Stimulated activated CD4-positive, alpha-beta T cell treated with anti-CD3 and anti-CD28 coated beads, Interleukin-4, amount 100 ng/mL, for 4 hours (primary cell): ENCODE measurements at places on chromosomes 2 and 18.

- no peak for DNase-seq
These were observed 85.0 kb upstream of the SEC11C start for GRCh38 chr18:59054496-59055287.

- DNase-seq = no peak
These were observed 438.3 kb downstream of the ZNF521 start for GRCh38 chr18:24913507-24914170.

- DNase-seq = no peak
These were observed 19.1 kb upstream of the GCFC2 start for GRCh38 chr2:75729861-75730260.

- DNase-seq = no peak
These were observed 9.6 kb upstream of the LRP1B start for GRCh38 chr2:142140434-142140845.

DNA sequence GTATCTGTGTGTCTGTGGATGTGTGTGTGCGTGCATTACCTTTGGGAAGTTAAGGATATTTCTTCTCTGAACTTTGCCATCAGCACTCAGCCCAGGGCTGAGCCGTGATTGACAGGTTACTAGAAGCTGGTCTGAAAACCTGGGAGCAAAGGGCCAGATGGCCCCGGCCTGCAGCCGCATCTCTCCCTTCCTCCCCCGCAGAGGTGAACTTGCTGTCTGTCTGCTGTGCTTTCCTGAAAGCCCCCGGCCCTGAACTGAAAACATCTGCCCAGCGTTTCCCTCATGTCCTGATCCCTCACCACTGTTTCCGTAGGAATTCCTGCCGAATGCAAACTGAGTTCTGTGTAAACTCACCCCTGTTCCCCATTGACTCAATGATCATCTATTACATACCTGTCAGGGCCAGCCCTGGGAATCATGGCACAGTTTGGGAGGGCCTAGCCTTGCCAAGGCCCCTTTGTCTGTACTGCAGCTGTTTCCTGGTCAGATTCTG lies 45.8 kb downstream of the MYCN start:
- DNase-seq = no peak

GRCh38 chr2:148508878-148509287 lies 135.7 kb upstream of the EPC2 start:
- DNase-seq = no peak

DNA sequence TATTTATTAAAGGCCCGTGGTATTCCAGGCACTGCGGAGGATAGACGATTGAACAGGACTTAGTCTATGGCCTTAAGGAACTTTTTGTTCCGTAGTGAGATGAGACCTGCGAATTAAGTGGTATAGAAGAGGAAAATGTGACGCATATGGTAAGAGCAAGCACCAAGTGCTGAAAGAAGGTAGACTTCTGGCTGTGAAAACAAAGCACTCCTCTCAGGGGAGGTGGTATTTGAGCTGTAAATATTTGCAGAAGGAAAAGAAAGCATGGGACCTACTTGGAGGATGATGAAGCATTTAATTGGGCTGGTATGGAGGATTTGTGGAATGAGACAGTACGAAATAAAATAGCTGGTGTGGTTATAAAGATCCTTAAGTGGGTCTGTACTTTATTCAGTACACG lies 62.5 kb downstream of the GPR39 start:
- DNase-seq = no peak

GRCh38 chr18:9322744-9323143 lies 11.8 kb upstream of the TWSG1 start:
- no peak for DNase-seq

DNA sequence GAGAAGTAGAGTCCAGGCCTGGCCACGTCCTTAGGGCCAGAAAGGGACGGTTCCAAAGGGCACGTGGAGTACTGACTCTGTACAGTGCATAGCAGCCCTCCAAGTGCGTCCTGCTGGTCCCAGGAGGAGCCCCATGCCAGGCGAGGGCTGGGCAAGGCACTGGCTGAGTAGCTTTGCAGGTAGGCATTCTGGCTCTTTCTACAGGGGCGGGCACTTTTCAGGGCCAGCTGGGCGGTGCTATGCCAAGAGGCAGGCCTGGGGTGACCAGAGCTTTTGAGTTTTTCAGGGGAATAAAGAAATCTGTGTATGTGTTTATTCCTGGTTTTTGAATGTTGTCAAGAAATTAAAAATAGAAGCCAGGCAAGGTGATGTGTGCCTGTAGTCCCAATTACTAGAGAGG lies 15.4 kb upstream of the GLI2 start:
- DNase-seq = no peak

DNA sequence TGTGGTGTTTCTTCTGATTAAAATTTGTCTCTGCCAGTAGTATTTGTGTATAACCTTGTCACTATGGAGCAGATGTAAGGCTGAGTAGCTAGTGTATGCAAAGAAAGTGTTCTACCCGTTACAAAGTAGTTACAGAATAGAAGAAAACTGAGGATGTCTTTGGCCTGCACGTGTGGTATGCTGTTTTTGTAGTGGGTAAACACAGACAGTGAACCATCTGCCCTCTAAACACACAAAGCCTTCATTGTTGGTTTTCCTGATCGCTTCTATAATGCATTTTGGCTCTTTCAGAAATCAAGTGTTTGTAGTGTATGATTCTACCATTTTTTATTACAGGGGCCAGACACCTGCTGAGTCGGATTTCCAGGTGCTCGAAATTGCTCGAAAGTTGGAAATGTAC lies 61.5 kb downstream of the FARP2 start:
- DNase-seq = no peak

DNA sequence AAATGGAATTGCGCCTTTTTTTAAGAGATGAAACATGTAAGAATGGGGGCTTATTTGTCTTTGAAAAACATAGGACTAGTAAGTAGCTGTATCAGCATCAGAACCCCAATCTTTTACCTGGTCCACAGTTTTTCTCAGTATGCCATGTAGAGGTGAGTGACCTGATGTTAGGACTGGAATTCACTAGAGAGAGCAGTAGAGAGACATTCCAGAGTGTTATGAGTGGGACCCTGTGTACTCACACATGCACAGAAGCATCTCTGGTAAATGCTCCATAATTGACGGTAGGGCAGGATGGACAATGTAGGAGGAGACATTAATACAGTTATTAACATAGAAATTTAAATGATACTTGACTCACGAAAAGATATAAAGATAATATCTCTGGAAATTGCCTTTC lies 1.4 kb upstream of the GALNT13 start:
- DNase-seq = no peak

- no peak for DNase-seq
These were observed 482.7 kb downstream of the RIT2 start for GRCh38 chr18:42632801-42633200.

GRCh38 chr2:119253760-119254600 lies 30.3 kb downstream of the STEAP3 start:
- DNase-seq = no peak

- DNase-seq = no peak
These were observed 87.7 kb downstream of the BCL11A start for GRCh38 chr2:60465736-60466135.

GRCh38 chr2:237486819-237487448 lies at the start of gene MLPH:
Gene MLPH (plus strand): TSS chr2:237487251. CDS start chr2:237493427, 6,176 bp downstream.
- DNase-seq = no peak

GRCh38 chr18:74977041-74977440 lies 231.9 kb downstream of the PTGR3 start:
- no peak for DNase-seq

DNA sequence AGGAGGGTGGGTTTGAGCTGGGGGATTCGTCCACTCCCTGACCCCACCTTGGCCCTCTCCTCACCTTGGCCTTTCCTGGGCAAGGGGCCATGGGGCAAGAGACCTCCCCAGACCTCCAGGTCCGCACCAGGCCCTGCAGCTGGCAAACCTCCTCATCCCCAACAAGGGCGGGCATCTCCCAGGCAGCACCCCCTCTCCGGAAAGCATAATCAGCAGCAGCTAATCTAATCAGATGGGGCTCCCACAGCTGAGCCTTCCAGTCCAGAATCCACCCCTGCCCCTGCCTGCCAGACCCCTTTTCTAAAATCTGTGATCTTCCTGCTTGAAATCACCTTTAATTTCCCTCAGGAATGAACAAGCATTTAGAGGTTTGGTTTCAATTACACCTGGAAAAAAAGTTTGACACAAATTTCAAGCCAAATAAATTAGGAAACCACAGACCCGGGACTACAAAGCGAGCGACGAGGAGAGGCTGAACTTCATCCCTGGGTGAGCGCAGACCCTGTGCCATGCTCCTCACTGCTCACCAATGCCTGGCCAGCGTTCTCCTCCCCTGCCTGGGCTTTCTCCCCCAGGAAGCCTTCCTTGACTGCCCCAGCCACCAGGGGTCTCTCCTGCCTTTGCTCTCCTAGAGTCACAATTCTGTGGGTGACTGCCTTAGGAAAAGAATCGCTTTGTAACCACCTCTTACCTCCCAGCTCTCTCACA lies 143.0 kb upstream of the MYCN start:
- DNase-seq = no peak
